Fibroblast of skin of left biceps (primary cell): ENCODE measurements at places on chromosomes 1 and 21.

DNA sequence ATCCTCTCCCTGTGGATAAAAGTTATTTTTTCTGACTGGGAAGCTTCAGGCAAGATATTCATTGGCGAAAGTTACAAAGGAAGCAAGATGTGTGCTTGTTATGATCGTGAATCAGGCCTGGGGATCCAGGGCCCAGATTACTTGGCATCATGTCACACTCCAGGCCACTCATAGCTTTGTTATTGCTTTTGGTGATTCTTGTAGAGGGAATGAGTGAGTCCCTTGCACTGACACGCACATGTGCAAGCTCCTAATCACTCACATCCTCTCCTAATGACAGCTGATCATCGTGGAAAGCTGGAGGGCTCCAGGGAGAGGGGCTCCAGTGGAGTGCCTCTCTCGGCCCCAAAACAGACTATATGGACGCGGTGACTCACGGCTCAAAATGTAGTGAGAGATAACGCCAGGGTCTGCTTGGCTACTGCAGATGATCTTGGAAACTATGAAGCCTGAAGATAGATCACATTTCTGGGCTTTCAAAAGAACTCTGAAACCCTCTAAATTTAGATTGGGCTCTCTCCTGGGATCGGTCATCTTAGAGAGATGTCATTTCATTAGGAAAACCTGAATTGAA lies 481.1 kb upstream of the USP24 start:
- DNase-seq = peak; percentile 94

DNA sequence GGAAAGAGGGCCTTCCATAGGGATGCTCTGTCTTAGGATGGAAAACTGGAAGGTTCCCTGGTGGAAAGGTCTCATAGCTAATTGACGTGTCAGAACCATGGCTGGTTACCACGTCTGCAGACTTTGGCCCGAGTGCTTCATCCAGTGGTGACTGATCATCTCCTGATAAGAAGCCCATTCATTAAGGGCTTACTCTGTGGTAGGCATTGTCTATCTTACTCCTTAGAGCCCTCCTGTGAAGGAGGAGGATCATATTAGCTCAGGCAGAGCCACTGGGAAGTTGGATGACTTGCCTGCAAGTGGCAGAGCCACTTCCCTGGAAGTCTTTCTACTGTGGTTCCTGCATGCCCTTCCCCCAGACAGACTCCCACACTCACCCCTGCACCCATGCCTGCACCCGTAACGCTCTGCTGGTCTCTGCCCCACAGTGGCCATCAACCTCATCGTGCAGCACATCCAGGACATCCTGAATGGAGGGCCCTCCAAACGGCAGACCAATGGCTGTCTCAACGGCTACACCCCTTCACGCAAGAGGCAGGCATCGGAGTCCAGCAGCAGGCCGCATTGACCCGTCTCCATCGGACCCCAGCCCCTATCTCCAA lies 79.9 kb downstream of the UCK2 start:
- DNase-seq = no peak

- DNase-seq = no peak
Measured at GRCh38 chr1:3174487-3175247, 105.7 kb downstream of the PRDM16 start.

- peak; percentile 57 for DNase-seq
Measured at GRCh38 chr1:198556971-198557370, 16.5 kb upstream of the ATP6V1G3 start.

DNA sequence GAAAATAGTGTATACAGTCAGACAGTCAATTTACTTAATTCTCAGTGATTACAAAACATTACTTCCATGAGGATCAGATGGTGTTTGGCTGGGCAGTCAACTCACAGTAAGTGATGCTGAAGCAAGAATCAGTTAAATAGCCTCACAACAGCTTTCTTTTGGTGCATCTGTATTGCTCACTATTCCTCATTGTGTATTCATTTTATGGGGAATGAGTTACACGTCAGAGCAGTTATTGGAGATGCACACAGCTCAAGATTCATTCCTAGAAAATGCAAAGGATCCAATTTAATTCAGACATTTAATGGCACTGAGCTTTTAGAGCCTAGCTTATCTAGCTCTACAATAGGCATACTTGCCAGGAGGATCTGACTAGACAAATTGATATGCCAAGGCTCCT lies 150.6 kb downstream of the HS2ST1 start:
- DNase-seq = no peak

DNA sequence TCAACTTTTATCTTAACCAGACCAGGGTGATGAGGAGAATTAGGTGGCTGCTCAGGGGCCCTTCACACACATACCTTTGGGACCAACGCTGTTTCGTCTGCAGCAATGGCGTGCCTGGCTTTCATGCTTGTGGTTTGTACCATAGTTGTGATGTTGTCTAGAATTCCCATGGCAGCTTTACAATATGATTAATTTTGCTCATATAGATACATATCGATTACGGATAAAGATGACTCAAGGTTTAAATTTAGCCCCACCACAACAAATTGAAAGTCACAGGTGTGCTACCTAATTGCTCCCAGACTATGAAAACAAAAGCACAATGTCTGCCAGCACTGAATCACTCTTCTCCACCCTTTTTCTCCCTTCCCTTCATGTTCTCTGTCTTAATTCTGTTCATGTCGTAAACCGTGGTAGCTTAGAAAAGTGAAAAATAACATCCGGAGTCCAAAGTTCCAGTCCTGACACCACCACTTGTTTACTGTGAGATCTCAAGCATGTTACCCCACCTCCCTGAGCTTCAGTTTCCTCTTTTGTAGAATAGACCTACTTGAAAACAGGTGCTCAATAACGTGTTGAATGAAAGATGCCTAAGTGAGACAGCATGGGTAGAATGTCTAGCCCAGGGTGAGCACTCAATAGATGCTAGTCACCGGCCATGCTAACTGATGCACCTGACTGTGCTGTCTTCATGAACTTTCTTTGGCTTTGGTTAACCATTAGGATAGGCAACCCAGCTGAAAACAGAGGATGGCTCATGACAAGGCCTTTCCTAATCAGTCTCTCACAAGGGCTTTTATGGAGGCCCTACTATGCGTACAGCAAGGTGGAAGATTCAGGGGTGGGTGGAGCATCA lies 22.1 kb upstream of the JUN start:
- DNase-seq = no peak

DNA sequence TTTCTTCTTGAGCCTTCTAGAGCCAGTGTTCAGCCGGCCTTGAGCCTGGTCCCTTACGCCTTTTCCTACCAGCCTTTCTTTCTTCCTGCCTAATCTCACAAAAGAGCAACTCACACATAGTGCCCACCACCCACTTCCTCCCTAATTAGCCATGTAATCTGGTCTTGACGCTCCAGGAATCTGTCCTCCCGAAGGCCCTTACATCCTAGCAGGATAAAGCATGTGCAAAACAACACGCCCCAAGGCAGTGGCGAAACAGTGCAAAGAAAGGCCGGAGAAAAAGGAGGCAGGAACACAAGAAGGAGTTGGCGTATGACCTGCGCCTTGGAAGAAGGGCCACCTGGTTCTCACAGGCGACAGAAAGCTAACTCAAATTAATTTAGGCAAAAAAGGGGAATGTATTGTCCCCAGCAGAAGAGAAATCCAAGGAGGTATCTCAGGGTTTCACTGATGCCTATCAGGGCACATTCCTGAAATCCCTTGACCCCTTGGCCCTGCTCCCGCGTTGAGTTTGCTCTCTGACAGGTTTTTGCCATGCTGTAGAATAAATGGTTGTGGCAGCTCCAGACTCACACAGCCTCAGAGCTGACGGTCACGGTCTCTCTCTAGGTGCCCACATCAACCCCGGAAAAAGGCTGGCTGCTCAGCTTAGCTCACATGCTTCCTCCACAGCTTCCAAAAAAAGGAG lies 79.0 kb downstream of the ZNF281 start:
- DNase-seq = no peak

GRCh38 chr1:2591233-2591580 lies 4.6 kb downstream of the PRXL2B start:
- DNase-seq = no peak

DNA sequence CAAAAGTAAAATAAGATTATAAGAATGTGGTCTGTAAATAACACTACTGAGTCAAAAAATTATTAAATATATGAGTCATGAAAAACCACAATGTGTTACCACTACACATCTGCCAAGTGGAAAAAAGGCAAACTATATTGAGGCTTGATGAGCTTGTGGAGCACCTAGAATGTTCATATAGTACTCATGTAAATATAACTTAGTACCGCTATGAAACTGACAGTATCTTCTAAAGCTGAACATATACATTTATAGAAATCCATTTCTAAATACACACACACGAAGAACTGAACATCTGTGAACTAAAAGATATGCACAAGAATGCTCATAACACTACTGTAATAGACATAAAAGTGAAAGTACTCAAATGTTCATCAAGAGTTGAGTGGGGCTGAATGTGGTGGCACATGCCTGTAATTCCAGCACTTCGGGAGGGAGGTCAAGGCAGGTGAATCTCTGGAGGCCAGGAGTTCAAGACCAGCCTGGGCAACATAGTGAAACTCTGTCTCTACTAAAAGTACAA lies 18.5 kb upstream of the GBP3 start:
- DNase-seq = peak; percentile 53

DNA sequence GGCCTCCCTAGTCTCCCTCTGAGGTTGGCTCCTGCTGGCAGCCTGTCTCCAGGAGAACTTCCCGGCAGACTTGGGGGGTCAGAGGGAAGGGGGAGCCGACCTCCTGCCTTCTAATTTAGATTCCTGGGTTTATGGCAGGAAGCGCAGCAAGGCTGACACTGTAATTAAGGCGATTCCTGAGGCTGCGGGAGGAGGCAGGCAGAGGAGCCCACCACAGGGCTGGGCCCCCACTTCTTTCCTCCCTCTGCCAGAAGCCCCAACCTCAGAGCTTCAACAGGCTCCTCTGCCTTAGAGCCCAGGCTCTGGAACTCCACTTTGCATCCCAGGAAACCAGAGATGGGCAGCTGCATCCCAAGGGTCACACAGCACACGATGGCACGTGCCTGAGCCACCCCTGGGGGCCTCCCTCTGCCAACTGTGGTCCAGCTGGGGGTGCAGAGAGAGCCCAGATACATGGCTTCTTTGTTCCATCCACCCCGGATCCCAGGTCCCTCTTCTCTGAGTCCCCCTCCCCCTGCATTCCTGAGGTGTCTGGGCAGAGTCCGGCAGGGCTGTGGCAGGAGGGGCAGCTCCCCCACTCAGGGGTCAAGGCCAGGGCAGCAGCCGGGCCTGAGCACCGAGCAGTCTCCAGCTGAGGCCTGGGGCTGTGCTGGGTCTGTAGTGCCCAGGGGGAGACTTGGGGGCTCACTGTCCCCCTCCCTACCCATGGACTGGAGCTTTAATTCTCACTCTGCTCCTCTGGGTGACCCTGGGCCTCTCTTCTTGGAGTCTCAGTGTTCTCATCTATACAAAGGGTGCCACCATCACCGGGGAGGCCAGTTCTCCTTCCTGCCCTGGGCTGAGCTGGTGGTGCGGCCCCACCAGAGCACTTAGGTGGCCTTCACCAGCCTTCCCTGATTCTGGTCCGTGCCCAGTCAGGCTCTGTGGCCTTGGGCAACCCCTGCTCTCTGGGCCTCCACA lies 39.4 kb upstream of the FAM131C start:
- no peak for DNase-seq

DNA sequence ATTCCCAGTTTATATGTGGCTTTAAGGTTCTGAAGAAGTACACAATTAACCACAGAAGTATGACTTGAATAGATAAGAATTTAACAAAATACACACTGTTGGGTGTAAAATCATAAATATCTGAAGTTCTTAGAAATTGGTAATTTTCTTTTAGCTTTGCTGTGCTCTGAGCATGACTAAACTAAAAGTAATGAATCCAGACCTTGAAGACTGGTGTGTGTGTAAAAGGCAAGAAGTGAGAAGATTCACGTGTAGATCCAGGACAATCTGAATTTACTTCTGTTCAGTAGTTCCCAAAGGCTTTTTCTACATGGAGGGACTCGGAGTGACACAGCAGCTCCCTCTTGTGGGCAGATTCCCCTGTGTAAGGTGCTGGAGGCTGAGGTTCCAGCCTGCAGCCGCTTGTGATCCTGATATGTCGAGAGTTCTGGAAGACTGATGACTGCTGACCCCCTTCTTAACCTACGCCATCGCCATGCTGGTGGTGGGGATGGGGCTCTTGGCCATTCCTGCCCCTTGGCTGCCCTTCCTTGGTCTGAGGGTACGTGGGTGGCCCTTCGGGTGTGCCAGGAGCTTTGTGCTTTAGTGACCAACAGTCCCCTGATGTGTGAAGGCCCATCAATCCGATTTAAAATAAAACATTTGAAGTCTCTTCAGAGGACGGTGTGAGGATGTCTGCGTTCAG lies 62.7 kb downstream of the ADARB1 start:
- peak; percentile 73 for DNase-seq

- no peak for DNase-seq
Measured at GRCh38 chr1:2529784-2530512, at the start of gene HES5. TSS of gene HES5 (minus strand) at chr1:2530263. CDS start at chr1:2530164, 99 bp downstream.

- DNase-seq = no peak
Measured at GRCh38 chr1:237875291-237875690, 15.4 kb downstream of the ZP4 start.

- no peak for DNase-seq
Measured at GRCh38 chr1:223720971-223721591, 8.7 kb downstream of the CAPN2 start.

DNA sequence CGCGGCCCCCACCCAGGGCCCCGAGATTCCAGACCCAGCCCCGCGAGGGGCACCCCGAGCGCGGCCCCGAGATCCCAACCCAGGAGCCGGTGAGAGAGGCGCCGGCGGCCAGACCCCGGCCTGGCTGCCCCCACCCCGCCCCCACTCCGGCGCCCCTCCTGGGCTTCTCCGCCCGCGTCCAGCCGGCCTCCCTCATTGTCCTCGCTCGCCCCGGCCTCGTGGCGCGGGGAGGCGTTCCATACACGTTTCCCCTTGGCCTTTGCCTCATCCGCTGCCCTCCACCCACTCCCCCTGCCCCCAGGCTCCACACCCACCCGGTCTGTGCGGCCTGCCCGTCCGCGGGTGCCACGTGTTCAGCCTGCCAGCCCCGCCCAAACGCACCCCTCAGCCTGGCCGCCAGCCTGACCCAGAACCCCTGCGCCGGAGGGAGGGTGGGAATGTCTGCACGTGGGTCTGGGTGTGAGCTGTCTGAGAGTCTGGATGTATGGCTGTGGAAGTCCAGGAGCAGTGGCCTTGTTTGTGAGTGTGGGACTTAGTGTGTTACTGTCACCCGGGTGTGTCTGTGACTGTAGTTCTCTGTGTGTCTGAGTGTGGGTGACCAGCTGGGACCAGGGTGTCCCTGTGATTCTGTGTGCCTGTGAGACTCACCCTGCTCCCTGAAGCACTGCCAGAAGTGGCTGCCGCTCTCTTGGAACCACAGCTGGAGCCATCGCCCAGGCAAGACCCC lies 681 bp downstream of the B4GALT2 start:
- DNase-seq = no peak

- no peak for DNase-seq
Measured at GRCh38 chr1:154386643-154387352, 18.3 kb upstream of the IL6R start.

GRCh38 chr1:185914089-185914488 lies 179.9 kb downstream of the HMCN1 start:
- DNase-seq = no peak

GRCh38 chr1:164325786-164326185 lies 233.2 kb upstream of the PBX1 start:
- DNase-seq = no peak
